GOT3 (cell line): ENCODE measurements at places on chromosomes 4 and X.

DNA sequence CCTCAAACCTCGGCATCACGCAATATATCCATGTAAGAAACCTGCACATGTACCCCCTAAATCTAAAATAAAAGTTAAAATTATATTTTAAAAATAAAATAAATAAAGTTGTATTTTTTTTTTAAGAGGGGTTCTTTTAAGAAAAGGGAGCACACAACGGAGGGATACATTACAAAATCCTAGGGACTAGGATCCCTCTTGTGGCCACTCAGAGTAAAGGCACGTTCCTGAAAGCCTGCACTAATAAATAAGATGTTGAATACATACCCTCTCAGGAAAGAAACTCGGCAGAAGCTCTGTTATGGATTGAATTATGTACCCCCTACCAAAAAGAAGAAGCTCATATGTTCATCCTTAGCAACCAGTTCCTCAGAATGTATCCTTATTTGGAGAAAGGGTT lies 50.9 kb upstream of the PRDX4 start:
- no peak for DNase-seq

GRCh38 chr4:114674080-114674479 lies 75.5 kb downstream of the UGT8 start:
- DNase-seq = no peak

- no peak for DNase-seq
Measured at GRCh38 chr4:97942137-97942536, 201.1 kb downstream of the STPG2 start.

GRCh38 chr4:153375303-153375702 lies 30.8 kb downstream of the MND1 start:
- DNase-seq = no peak

DNA sequence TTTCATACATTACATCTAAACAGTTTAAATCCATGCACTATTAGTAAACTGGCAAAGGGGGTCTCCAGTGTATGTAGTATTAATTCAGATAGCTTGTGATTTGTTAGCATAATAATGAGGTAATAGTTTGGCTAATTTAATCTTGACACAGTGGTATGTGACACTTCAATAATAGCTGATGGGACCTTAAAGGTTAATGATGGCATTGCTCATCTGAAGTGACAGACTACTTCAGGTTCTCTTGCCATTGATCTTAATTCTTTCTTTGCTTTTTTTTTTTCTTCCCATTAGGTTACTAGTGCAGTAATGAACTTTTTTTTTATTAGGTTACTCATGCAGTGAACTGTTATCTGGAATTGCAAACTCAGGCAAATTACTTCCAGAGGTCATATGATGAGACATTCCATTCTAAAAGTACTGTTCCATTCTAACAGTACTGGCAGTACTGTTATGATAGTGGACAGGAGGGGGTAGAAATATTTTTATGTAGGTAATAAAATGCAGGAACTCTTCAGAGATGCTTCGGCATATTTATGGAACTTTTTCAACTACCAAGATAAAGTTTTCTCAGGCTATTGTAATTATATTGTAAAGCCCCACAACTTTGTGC lies 911.3 kb upstream of the LCORL start:
- DNase-seq = no peak
